ENCODE measurements at places on chromosomes 1 and 21. TPM values are rescaled to one million over a fixed set of nuclear protein-coding genes. Genes with fewer than 3 reads are reported as not detected.

DNA sequence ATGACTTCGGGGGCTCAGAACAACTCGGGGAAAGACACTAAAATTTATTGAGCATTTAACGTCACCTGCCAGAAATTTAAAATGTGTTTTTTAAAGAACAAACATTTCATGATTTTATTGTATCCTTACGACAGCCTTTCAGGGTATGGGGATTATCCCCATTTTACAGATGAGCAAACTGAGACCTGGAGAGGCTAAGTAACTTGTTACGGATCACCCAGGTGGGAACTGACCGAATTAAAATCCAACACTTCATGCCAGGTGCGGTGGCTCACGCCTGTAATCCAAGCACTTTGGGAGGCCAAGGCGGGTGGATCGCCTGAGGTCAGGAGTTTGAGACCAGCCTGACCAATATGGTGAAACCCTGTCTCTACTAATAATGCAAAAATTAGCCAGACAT is 50.9 kb downstream of the DISC1 start:
- H3K4me3 ChIP-seq, result no peak overlapping the region
- DNase-seq, result no peak
- H3K27me3 ChIP-seq, result no peaks in the 10 kb centered on the region
- peaks cover 2% of the 10 kb centered on the region for H3K4me1 ChIP-seq
- no peaks in the 10 kb centered on the region for H3K36me3 ChIP-seq

GRCh38 chr1:222034790-222035189 is 292.9 kb upstream of the DUSP10 start:
- H3K4me3 ChIP-seq, result no peak overlapping the region
- H3K36me3 ChIP-seq, result no peaks in the 10 kb centered on the region
- no peak for DNase-seq
- H3K4me1 ChIP-seq, result no peaks in the 10 kb centered on the region
- H3K27ac ChIP-seq, result no peak overlapping the region
- H3K27me3 ChIP-seq, result no peaks in the 10 kb centered on the region

DNA sequence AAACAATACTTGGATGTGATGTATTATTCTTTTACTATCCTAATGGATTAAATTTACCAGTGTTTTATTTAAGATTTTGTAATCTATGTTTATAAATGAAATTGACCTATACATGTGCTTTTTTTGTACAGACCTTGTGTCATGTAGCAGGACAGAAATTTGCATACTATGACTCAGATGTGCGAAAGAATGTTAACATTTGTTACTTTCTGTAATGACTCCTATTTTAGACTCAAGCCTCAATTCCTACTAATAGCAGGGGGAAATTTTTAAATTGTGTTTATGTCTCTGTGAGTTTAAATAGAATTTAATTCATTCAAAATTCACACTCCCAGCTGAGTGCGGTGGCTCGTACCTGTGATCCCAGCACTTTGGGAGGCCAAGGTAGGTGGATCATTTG is 21.8 kb upstream of the RIMKLA start:
- no peaks in the 10 kb centered on the region for H3K4me1 ChIP-seq
- no peaks in the 10 kb centered on the region for H3K27me3 ChIP-seq

Gene FABP3
- 16.3 TPM for total RNA-seq

GRCh38 chr1:201096977-201097856 is 15.0 kb downstream of the CACNA1S start:
- no peaks in the 10 kb centered on the region for H3K4me1 ChIP-seq
- no peaks in the 10 kb centered on the region for H3K27me3 ChIP-seq
- H3K27ac ChIP-seq, result no peak overlapping the region
- no peak overlapping the region for H3K4me3 ChIP-seq

Data from ovary (tissue), 10 donors.